ENCODE measurements at places on chromosomes 1 and 21.

DNA sequence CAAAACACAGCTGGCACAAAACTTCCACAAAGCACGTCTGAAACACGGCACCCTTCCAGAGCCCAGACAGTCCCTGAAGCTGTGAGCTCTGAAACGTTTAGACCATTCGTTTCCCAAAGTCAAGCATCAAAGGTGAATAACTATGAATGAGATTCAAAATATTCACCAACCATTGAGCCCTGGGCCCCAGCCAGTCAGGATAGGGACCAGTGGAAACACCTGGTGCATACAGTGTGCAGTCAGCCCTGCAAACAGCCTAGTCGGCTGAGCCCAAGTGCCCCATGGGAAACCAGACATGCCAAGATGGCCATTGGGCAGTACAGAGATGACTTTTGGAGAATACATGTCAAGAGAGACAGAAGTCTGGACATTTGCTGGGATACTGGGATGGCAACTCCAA, 90.4 kb upstream of the EDN2 start:
- no peak for DNase-seq

- DNase-seq = no peak
These were observed 241.8 kb upstream of the KIAA0040 start for GRCh38 chr1:175434283-175434860.

DNA sequence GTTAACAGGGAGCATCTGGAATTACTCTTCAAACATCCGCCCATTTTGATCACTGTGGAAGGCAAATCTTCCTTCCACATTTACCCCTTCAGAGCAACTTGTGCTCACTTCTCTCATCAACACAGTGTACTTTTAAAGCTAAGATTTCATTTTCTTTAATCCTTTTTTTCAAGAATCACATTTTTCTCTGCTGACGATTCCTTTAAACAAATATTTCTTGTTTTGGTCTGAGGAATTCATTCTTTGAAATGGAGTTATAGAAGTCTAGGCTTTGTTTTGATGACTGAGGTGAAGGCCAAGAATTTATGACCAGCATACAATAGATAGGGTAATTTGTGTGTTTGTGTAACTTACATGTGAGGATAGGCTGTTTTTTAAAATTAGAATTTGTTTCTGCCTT, 25.6 kb downstream of the LRRC42 start:
- DNase-seq = no peak

GRCh38 chr21:31558189-31558961, 101.1 kb upstream of the SOD1 start:
- DNase-seq = no peak

- no peak for DNase-seq
These were observed 175.5 kb downstream of the ACTL8 start for GRCh38 chr1:17930635-17931034.
